ENCODE measurements at places on chromosomes 5 and 9.

DNA sequence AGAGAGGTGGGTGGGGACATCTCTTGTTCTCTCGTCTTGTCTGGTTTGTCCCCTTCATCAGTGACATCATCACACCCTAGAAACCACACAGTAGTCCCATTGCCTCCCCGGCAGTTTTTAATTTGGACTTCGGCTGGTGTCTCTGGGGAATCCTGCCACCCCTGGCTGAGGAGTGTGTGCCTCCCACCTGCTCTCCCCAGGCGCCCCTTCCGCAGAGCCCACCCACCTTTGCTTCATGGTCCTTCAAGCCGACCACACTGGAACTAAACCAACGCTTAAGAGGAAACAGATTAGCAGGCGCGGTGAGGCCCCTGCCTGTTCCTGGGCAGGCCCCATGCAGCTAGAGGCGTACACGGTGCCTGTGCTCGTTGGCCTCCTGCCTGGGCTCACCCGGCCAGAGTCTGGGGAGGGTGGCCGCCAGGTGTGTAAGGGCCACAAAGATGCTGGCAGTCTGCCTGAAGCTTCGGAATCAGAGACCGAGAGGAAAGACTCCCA, 107.6 kb upstream of the SPRY4 start:
- no peak for DNase-seq

- no peak for DNase-seq
Measured at GRCh38 chr5:141703133-141703561, 21.1 kb upstream of the ARAP3 start.

DNA sequence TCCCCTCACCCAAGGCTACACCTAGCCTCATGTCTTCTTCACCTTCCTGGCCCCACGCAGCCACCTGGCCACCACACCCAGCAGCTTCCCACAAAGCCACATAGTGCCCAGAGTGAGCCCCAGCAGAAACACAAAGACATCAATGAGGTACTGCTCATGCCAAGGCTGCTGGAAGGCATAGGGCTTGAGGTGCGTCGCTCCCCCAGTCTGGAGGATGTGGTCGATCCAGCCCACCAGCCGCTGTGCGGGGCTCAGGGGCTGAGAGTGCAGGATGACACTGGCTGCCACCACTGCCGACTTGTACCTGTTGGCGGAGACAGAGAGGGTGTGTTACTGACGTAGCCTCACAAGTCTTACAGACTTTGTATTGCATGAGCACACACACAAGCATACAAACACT, 15.8 kb upstream of the CAPSL start:
- no peak for DNase-seq

DNA sequence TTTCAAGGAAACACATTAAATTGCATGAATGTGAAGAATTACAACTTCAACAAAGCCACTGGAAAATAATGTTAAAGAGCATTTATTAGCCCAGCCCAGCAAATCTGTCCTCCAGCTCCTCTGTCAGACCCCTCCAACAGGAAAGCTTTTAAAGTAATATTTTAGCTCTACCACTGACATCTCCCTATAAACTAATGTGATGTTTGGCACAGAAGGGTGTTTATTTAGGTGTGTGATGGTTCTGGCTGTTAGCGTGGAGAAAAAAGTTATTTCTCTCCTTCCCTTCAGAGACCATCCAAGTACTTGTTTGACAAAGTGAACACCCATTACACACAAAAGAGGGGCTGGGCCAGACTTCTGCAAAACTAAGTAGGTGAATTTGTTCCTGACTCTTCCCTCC, 111.9 kb upstream of the TARS1 start:
- DNase-seq = no peak

GRCh38 chr5:78738693-78739300, 90.2 kb upstream of the LHFPL2 start:
- no peak for DNase-seq

- DNase-seq = no peak
Measured at GRCh38 chr9:6268826-6269397, 53.3 kb downstream of the IL33 start.

GRCh38 chr9:98314381-98315066, 59.1 kb upstream of the TBC1D2 start:
- no peak for DNase-seq

- no peak for DNase-seq
Measured at GRCh38 chr9:128555180-128555721, 2.9 kb downstream of the SPTAN1 start.

DNA sequence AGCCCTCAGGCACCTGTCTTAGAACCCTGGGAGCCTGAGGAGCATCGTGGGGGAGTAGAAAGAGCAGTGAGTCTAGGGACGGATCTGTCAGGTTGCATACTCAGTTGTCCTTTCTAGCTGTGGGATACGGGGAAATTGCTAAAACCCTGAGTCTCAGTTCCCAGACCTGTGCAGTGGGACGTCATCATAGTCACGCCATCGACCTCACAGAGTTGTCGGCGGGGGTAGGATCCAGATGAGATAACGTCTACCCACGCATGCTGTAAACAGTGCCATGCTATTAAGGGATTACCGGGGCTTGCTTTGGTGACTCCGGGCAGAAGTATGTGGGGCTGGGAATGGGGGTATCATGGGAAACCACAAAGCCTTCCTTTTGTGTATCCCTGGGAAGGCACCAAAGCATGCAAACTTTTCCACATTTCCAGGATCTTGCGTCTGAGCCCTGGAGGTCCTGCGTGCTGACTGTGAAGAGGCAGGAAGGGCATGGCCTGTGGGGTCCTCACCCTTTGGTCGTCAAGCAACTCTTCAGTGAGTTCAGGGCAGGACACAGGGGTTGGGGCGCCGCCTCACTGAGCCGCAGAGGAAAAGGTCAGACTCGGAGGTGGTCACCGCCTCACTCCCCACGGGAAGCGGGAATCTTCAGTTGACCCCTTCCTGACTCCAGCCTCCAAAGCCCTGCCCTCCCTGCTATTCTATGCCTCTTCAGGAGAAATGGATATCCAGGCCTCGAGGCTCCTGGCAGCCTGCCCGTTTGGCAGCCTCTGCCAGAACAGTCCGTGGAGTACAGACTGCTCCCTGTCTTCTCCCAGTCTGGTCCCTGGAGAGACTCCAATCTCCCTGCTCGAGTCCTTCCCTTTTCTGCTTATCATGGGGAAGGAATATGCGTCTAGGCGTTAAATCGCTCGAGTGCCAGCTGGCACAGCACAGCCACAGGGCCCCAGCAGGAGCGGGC, 186.8 kb upstream of the KLF9 start:
- no peak for DNase-seq

DNA sequence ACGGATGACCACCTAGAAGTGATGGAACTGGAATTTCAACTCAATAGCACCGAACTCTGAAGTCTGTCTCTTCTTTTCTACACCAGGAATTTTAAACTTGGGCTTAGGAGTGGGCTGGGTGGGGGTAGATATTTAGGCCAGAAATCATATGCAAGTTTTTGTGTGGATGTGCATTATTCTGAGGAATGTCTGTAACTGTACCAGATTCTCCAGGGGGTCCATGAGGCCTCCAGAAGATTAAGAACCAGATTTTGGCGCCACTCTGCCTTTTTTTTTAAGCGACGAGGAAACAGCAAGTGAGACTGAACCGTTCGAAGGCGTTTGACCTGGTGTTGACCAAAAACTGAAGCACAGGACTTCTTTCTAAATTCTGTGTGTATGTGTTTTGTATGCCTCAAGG, 88.8 kb upstream of the TTC23L start:
- no peak for DNase-seq
